ENCODE measurements at places on chromosomes 3 and 15.

DNA sequence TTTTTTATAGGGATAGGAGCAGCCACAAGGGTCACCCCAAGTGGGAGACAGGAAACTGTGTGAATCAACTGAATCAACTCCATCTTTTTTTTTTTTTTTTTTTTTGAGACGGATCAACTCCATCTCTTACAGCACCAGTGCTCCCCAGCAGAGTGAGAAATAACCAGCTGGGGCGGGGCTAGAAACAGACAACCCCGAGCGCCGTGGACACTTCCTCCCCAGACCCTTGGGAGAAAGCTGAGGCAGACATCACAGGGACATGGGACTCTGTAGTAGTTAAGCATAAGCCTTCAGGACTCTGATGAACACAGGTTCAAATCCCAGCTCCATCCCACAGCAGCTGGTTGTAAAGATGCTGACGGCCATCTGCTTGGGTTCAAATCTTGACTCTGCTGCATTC is 75.4 kb downstream of the PRICKLE2 start:
- no peaks in the 10 kb centered on the region for H3K27me3 ChIP-seq
- H3K27ac ChIP-seq: no peak overlapping the region
- H3K4me1 ChIP-seq: no peaks in the 10 kb centered on the region

DNA sequence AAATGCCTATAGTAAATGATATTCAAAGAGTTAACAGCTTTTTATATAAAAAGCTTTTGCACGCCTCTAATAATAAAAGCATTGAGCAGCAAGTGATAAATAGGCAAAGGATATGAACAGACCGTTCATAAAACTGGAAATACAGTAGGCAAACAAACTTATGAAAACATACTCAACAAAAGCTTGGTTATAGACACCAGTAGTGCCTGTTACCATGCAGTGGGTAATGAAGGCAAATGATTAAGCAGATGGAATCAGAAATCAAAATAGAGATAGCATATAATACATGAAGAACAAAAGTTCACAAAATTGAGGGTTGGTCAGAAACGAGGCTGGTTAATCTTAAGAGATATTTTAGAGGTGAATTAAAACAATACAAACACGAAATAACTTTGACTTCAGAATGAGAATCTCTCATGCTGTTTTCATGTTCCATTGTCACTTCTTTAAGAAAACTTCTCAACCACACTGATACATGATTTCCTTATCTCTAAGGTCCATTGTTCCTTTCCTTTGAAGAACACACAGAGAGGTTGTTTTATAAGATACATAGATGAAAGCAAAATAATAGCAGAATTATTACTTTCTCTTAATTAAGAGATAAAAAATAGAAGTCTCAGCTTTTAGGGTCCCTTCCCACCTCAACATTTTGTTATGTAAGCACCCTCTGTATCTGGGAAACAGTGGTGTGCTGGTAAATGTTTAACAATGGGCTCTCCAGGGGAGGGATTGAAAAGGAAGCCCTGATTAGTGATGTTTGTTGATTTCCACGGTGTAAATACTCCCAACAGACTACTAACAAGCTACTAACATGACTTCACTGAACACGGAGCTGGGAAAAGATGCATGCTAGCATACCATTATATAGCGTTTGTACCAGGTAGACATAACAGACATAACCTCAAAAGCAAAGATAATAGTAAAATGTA is 12.6 kb downstream of the RASGRP1 start:
- no peak for DNase-seq
- H3K27me3 ChIP-seq: no peaks in the 10 kb centered on the region
- no peak overlapping the region for H3K4me3 ChIP-seq

DNA sequence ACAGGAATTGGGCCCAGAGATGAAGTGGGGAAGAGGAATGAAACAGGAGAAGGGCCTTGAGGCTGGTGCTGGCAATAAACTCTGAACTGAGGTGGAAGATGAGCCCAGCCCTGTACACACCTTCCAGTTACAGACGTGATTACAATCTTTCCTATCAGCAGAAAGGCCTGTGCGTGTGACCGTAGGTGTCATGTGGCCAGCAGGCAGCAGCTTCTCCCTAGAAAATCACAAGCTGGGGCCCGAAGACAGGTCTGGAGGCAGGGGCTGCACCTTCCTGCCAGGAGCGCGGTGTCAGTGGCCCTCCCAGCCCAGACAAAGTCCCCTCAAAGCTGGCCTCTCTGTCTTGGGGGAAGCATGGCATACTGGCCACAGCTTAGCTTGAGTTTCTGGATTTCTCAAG is 16.7 kb upstream of the PIGZ start:
- no peak for DNase-seq
- no peak overlapping the region for H3K4me3 ChIP-seq
- no peak overlapping the region for H3K27ac ChIP-seq
- no peaks in the 10 kb centered on the region for H3K36me3 ChIP-seq
- H3K4me1 ChIP-seq: no peaks in the 10 kb centered on the region

DNA sequence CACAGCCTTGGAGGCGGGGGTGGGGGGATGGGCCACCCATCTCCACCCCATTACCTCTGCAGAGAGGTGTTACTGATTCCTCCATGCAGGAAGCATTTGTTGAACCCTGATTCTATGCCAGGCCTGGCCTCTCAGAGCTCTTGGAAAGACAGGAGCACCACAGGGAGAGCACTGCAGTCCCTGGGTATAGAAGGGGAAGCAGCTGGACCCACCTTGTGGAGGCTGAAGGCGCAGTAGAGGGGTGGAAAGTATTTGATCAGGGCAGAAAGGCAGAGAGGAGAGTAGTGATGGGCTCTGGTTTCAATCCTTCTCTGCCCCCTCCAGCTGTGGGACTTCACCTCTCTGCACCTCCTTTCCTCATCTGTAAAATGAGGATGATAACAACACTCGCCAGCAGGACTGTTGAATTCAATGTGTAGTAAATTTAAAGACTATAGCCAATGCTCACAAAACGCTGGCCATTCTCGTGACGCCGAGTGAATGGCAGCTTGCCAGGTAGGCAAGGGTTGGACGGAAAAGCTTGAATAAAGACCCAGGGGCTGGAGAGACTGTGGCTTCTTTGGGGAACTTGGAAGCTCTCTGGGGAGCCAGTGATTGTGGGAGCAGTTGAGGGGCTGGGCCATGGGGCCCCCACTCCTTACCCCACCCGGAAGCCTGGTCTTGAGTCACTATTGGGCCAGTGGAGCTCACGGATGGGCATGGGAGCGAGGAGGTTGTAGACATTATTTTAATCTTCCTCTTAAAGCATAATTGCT is 8.0 kb upstream of the CCDC33 start:
- no peaks in the 10 kb centered on the region for H3K27me3 ChIP-seq
- no peaks in the 10 kb centered on the region for H3K4me1 ChIP-seq
- H3K4me3 ChIP-seq: no peak overlapping the region
- no peaks in the 10 kb centered on the region for H3K36me3 ChIP-seq
- DNase-seq: no peak
- no peak overlapping the region for H3K27ac ChIP-seq

DNA sequence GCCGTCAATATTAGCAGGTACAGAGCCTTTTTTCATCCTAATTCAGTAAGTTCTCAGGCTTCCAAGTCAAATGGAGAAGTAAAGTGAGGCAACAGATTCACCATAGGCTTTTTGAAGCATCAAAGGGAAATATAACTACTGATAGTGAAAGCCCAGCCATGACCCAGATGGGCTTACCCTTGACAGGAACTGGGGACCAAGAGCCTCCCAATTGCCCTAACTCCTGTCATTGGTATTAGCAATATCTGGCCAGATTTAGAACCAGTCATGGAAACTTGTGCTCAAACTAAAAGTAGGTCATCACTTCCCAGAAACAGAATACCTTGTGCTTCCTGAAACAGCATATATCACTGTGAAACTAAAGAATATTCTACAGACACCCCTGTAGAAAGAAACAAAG is 33.0 kb downstream of the NME9 start:
- H3K27me3 ChIP-seq: no peaks in the 10 kb centered on the region
- no peak overlapping the region for H3K27ac ChIP-seq
- DNase-seq: no peak
- no peaks in the 10 kb centered on the region for H3K36me3 ChIP-seq
- H3K4me3 ChIP-seq: no peak overlapping the region

DNA sequence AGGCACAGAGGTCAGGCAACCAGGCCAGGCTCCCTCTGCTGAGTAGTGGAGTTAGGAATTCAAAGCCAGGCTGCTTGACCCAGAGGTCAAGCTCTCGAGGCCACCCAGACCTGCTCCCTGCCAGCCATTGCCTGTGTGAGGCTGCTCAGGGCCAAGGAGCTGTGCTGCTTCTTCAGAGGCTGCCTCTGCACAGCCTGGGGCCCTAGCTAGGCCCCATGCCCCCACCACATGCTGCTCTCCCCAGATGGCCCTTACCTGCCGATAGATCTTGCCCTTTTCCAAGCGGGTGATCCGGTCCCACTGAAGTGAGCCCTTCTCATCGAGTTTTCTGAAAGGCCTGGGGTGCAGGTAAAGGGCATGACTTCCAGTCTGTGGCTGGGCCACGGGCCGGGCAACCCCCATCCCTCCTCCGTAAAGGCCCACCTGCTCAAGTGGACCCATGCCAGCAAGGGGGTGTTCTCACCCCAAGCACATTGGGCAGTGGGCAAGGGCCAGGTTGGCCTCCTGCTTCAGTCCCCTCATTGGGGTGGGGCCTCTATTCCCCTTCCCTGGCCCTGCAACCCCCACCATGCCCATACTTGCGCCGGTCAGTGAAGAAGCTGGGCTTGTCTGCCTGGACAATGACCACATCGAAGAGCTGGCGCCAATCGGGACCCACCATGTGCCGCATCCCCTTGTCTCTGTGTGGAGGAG is 6.5 kb downstream of the NT5DC2 start:
- H3K27me3 ChIP-seq: no peaks in the 10 kb centered on the region
- H3K36me3 ChIP-seq: no peaks in the 10 kb centered on the region
- no peak for DNase-seq
- no peak overlapping the region for H3K4me3 ChIP-seq
- H3K4me1 ChIP-seq: no peaks in the 10 kb centered on the region
- no peak overlapping the region for H3K27ac ChIP-seq

- no peaks in the 10 kb centered on the region for H3K27me3 ChIP-seq
- H3K4me3 ChIP-seq: no peak overlapping the region
- H3K36me3 ChIP-seq: no peaks in the 10 kb centered on the region
- H3K4me1 ChIP-seq: no peaks in the 10 kb centered on the region
- no peak for DNase-seq
Measured at GRCh38 chr15:99857836-99858235, 124.6 kb upstream of the LYSMD4 start.

GRCh38 chr3:146403792-146404191 is 65.6 kb downstream of the PLSCR2 start:
- no peak for DNase-seq
- H3K27me3 ChIP-seq: no peaks in the 10 kb centered on the region
- no peaks in the 10 kb centered on the region for H3K36me3 ChIP-seq
- no peaks in the 10 kb centered on the region for H3K4me1 ChIP-seq
- no peak overlapping the region for H3K4me3 ChIP-seq

- no peaks in the 10 kb centered on the region for H3K36me3 ChIP-seq
- H3K4me3 ChIP-seq: no peak overlapping the region
- H3K4me1 ChIP-seq: no peaks in the 10 kb centered on the region
- H3K27ac ChIP-seq: no peak overlapping the region
- no peak for DNase-seq
Measured at GRCh38 chr3:193292386-193292785, 51.4 kb downstream of the PLAAT1 start.

DNA sequence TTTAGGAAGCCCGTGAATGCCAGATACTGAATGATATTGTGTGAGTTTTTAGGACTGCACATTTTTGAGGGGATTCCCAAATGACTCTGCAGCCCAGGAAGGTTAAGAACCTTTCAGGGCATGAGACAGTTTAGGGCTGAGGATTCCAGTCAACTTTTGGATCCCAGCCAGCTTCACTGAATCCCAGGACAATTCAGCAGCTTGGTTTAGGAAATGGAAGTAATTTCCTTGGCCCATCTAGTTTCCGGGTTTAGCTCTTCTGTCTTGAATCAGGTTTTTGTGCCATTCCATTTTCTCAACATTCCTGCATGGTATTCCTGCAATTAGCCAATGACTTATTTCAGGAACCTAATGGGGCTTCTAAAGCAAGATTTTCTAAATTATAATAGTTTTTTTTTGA is 253.9 kb downstream of the LSAMP start:
- no peak for DNase-seq
- H3K4me1 ChIP-seq: no peaks in the 10 kb centered on the region
- no peaks in the 10 kb centered on the region for H3K36me3 ChIP-seq
- H3K27ac ChIP-seq: no peak overlapping the region
- H3K27me3 ChIP-seq: no peaks in the 10 kb centered on the region

GRCh38 chr15:38019066-38019465 is 84.6 kb downstream of the TMCO5A start:
- H3K36me3 ChIP-seq: no peaks in the 10 kb centered on the region
- DNase-seq: no peak
- no peaks in the 10 kb centered on the region for H3K4me1 ChIP-seq
- no peak overlapping the region for H3K27ac ChIP-seq
- no peak overlapping the region for H3K4me3 ChIP-seq

- H3K36me3 ChIP-seq: no peaks in the 10 kb centered on the region
- H3K4me3 ChIP-seq: no peak overlapping the region
- H3K27me3 ChIP-seq: no peaks in the 10 kb centered on the region
- H3K27ac ChIP-seq: no peak overlapping the region
- no peak for DNase-seq
- no peaks in the 10 kb centered on the region for H3K4me1 ChIP-seq
Measured at GRCh38 chr3:79139395-79140068, 628.3 kb downstream of the ROBO1 start.

GRCh38 chr3:146283781-146284445 is 33.0 kb upstream of the PLSCR4 start:
- no peak for DNase-seq
- H3K27ac ChIP-seq: no peak overlapping the region
- H3K4me1 ChIP-seq: no peaks in the 10 kb centered on the region
- H3K36me3 ChIP-seq: no peaks in the 10 kb centered on the region

GRCh38 chr3:48639944-48640606 is 4.8 kb upstream of the SLC26A6 start:
- no peaks in the 10 kb centered on the region for H3K27me3 ChIP-seq
- H3K27ac ChIP-seq: no peak overlapping the region
- no peak overlapping the region for H3K4me3 ChIP-seq
- peaks cover 9% of the 10 kb centered on the region for H3K4me1 ChIP-seq
- H3K36me3 ChIP-seq: no peaks in the 10 kb centered on the region

- no peak overlapping the region for H3K27ac ChIP-seq
- no peaks in the 10 kb centered on the region for H3K4me1 ChIP-seq
- DNase-seq: no peak
Measured at GRCh38 chr3:169581633-169582032, 81.9 kb downstream of the MECOM start.

- no peaks in the 10 kb centered on the region for H3K27me3 ChIP-seq
- H3K27ac ChIP-seq: no peak overlapping the region
- no peak overlapping the region for H3K4me3 ChIP-seq
- H3K4me1 ChIP-seq: no peaks in the 10 kb centered on the region
- no peak for DNase-seq
Measured at GRCh38 chr3:6861625-6862000, 698 bp downstream of the GRM7 start.

GRCh38 chr3:134333522-134334181 is 40.6 kb downstream of the AMOTL2 start:
- H3K4me3 ChIP-seq: no peak overlapping the region
- no peak overlapping the region for H3K27ac ChIP-seq
- no peak for DNase-seq

GRCh38 chr3:53845103-53845880 is 927 bp downstream of the CHDH start:
- no peak overlapping the region for H3K4me3 ChIP-seq
- H3K27ac ChIP-seq: no peak overlapping the region
- peaks cover 14% of the 10 kb centered on the region for H3K27me3 ChIP-seq
- H3K4me1 ChIP-seq: no peaks in the 10 kb centered on the region
- no peak for DNase-seq

GRCh38 chr3:108603691-108604090 is 14.2 kb downstream of the DZIP3 start:
- no peaks in the 10 kb centered on the region for H3K27me3 ChIP-seq
- no peaks in the 10 kb centered on the region for H3K36me3 ChIP-seq
